Transverse colon (tissue), 4 donors: ENCODE measurements at places on chromosomes 16 and 17.

GRCh38 chr17:17682293-17682736, 1.1 kb downstream of the RAI1 start:
- DNase-seq: peak; percentile 67

DNA sequence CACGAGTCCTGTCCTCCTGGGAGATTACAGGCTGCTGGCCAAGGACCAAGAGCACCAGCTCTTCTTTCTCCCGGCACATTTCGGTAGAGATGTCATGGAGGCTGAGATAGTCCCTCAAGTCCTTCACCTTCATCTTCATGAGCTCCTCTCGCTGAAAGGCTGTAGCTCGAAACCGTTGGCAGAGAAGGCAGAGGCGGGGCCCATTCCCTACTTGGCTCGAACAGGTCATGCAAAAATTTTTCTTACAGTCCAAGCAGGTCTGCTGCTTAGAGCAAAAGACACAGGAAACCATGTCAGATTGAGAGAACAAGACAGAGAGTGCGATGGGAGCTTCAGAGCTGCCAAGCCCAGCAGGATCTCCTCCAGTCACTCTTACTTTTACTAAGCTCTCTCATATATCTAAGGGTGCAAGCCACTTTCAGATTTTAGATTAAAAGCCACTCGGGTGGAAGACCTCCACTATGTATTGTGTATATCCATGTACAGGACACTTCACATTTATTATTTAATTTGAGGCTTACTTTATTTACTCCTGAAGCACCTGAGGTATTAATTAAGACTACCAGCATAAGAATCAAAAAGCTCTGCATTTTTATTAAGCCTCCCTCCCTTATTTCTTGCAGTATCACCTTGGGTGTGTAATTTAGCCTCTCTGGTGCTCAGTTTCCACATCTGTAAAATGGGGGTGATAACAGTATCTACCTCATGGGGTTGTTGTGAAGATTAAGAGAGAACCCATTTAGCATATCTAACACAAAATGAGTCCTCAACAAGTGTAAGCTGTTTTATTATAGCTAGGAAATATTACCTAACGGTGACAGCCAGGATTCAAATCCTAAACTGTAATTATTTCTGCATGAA, 41.4 kb downstream of the LIG3 start:
- DNase-seq: no peak

DNA sequence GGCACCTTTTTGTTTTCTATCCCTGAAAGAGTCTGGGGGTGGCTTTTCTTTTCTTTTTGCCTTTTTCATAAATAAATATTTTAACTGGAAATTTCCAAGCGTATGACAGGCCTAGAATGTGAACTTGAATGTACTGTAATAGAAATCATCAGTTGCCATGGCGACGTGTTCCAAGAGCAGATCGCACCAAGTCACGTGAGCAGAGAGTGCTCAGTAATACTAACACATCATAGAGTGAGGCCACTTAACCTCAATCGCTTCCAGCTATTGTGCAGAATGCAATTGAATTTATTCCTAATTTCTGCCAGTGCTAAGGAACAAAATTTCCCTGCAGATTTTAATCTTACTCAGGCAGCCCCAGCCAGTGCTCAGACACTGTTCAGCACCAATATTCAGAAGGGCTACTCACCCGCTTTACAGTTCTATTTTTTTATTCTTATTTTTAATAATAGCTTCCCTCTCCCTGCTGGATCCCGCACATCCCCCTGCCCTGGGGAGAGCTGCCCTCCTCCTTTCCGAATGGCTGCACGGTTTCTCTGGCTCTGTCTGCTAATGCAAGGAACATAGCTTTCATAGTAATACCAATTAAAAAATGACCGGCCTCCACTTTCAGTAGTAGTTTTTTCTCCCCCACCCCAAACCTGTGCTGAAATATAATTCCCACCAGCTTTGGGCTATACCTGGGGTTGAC, 26.2 kb upstream of the PMFBP1 start:
- DNase-seq: no peak

GRCh38 chr16:85900027-85900792, 1.2 kb downstream of the IRF8 start:
- DNase-seq: no peak

DNA sequence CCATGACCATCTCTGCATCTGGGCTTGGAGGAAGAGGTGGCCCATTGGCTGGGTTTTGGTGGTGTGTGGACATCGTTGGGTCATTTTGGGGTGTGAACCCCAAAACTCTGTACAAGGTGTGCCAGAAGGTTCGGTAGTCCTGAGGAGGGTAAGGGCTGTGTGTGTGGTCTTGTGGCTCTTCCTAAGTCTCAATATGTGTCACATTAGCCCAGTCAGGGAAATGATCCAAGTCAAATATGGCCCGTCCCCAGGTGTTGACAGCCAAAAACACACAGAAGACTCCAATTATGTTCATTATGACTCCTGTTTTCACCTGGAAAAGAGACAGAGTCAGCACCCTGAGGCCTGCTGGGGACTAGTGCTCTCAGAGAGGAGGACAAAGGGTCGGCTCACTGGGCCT, 27.1 kb downstream of the SLC13A5 start:
- no peak for DNase-seq

DNA sequence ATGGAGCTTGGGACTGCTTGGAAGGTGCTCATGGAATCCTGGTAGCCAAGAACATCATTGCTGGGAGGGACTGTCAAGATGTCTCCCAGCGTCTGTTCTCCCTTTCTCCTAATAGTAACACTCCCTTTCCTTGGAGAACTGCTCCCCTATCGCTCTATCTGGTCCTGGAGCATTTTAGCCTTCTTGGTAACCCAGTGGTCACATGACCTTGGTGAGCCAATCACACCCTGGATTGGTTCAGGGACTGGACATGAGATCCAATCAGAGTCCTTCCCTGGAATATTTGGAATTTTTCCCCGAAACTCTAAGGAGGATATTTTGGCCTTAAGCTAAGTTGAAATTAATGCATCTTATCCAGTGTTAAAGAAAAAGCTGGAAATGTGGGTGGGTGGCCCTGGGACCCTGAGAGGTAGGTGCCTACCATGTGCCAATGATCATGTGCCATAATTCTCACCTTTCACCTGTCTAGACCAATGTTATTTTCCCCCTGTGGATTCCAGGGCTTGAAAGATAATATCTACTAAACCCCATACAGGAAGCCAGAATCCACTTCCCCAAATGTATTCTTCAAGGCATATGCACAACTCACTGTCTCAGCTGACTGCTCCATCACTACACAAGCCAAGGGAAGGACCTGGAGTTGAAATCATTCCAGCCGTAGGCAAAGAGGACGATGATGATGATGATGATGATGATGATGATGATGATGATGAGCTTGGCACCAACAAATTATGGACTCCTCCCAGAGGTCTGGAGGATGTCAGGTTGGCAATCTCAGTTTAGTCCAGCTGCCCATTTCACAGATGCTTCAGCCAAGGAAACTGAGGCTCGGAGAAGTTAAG, 193.2 kb downstream of the RAB11FIP4 start:
- DNase-seq: no peak

DNA sequence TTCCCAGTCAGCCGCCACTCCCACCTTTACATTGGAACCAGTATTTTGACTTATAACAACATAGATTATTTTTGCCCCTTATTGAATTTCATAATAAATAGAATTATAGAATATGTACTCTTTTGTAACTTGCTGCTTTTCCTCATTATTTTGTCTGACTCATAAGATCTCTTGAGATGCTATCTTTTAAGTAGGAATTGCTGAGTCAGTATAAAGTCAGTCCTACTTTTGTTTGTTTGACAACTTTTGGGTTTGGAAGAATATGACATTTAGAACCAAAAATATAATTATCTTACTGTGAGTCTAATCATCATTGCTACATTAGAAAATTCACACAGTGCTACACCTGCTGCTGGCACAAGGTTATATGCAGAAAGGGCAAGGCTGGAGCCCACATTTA, 69.7 kb downstream of the STXBP4 start:
- no peak for DNase-seq

DNA sequence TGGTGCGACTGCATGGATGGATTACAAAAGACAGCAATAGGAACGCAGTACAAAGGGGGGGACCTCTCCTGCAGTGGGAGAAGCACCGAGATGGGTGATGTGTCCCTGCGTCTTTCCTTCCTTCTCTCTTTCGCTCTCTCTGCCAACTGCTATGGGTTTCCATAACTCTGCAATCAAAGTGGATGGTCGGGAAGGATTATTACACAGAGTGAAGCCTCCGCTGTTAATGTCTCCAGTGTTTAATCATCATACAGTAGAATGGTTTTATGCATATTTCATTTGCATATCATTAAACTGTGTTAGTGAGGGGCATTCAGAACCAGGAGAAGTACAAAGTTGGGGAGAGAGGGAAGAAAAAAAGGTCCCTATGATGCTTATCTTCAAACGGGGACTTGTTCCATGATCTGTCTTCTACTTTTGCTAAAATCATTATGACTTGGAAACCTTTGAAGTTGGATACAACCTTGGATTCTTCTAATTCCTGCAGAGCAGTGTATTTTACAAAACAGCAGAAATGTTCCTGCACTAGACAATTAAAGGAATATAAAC, 255.9 kb upstream of the PMFBP1 start:
- no peak for DNase-seq

DNA sequence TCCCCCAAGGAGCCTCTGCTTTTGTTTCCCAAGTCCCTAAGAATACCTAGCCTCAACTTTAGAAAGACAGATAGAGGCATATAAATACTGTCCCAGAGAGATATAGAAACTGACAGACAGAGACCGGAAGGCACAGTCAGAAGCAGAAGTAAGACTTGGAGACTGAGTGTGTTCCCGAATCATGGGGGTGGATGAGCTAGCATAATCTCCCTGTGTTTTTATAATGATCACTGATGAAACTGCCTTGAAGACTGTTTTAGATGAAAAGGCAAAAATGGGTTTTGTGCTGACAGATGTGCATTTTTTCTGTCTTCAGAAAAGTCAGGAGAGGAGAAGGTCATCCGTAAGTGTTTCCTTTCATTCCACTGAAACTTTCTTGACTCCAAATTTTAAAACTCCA, 8.3 kb upstream of the PSMD3 start:
- DNase-seq: no peak

DNA sequence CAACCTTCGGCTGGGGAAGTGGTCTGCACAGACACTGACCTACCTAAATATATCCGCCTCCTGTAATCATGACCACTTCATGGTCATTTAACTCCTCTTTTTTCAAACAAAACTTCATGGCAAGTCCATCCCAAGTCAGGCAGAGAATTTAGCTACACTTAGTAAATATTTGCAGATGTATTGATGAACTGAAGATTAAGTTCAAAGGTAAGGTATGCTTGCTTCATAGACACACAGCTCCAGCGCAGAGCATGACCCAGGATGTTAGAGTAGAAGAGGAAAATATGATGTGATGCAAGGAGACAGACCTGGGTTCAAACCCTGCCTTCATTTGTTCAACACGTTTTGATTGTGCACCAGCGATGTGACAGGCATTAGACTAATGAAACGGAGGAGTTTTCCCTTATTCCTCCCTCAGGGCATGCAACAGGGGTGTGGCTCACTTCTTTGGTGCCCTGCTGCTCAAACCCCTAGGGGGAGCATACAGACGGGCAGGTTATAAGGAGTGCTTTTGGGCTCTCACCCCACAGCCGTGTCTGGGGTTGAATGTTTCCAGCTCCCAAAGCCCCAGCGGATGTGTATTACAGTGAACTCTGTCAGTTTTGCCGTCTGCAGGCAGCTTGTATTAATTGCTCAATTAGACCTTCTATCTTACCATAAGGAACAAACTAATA, 23.9 kb upstream of the CLEC3A start:
- DNase-seq: no peak

- no peak for DNase-seq
Measured at GRCh38 chr16:88338111-88338510, 44.6 kb upstream of the ZNF469 start.

DNA sequence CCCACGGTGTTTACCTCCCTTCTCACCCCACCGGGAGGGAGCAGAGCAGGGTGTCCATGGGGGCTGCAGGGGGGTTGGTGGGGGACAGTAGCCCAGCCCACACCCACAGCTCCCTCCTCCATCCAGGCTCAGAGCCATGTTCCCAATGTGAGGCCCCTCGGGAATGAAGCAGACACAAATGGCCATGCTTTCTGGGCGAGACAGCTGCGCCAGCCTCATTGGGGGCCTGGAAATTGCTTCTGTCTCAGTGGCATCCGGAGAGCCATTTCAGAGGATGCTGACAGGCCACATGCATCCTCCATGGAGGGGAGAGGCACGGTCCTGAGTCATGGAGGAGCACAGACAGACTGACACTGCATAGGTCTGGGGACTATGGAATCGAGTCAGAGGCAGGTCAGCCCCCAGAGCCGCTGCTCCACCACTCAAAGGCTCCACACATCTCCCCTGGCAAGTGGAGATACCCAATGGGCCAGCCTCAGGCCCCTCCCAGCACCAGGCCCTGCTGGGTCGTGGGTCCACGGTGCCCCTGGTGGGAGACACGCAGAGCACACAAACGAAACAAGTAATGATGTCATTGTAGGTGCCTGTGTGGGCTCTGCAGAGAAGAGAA, 59.6 kb upstream of the ENPP7 start:
- no peak for DNase-seq

- DNase-seq: no peak
Measured at GRCh38 chr16:61233713-61234112, 802.5 kb downstream of the CDH8 start.

- DNase-seq: no peak
Measured at GRCh38 chr16:83781-84615, 6.0 kb downstream of the MPG start.

GRCh38 chr16:75376475-75377161, 56.7 kb downstream of the CFDP1 start:
- DNase-seq: no peak

GRCh38 chr17:80349751-80350150, 65.2 kb upstream of the ENDOV start:
- DNase-seq: no peak

GRCh38 chr16:7319514-7319913, 13.1 kb upstream of the RBFOX1 start:
- no peak for DNase-seq

GRCh38 chr16:54511222-54511731, 224.7 kb upstream of the IRX3 start:
- no peak for DNase-seq

- no peak for DNase-seq
Measured at GRCh38 chr16:12535535-12536411, 267.9 kb downstream of the CPPED1 start.

DNA sequence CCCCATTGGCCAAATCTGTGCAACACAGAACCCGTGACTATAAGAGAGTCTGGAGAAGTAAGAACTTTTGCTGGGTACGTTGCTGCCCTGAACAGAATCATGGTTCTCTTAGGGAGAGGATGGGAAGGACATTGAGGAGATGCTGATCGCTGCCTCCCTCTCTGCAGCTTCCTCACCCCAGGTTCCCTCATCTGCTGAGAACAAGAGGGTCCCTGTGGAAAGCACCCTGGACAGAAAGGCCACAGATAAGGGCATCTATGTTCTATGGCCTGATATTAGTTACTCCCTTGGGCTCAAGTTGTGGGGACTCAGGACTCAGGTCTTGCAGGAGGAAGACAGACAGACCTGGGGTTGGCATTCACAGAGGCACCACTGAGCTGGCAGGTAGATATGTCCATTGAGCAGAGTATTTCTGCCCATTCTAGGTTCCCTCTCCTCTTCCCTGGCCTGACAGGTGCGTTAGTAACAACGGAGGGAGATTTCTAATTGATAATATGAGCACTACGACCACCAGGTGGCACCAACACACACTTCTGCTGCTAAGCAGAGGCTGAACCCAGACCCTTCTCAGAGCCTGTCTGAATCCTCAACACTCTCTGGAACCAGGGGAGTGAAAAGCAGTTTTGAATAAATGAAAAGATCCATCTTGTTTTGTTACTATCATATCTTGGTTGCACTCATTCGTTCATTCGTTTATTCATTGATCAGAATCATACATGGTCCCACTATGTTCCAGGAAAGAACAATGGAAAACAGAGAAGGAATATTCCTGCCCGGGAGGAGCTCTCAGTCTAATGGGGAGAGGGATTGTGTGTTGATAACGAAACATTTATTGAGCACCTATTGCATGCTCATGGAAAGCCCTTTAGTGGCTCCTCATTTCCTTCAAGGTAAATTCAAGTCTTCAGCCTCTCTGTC, 56.4 kb downstream of the SLC6A2 start:
- peak; percentile 40 for DNase-seq
